ENCODE measurements at places on chromosomes 2 and 18. TPM values are rescaled to one million over a fixed set of nuclear protein-coding genes. Genes with fewer than 3 reads are reported as not detected.

GRCh38 chr2:46601328-46601963, 122.1 kb downstream of the TMEM247 start:
- no peak for DNase-seq
- no peaks in the 10 kb centered on the region for H3K27me3 ChIP-seq
- no peaks in the 10 kb centered on the region for H3K36me3 ChIP-seq
- H3K27ac ChIP-seq: no peak overlapping the region

GRCh38 chr2:45011621-45012602, 2.7 kb upstream of the SIX2 start:
- H3K4me3 ChIP-seq: no peak overlapping the region
- H3K4me1 ChIP-seq: peaks cover 60% of the 10 kb centered on the region
- H3K27ac ChIP-seq: no peak overlapping the region
- H3K36me3 ChIP-seq: no peaks in the 10 kb centered on the region

DNA sequence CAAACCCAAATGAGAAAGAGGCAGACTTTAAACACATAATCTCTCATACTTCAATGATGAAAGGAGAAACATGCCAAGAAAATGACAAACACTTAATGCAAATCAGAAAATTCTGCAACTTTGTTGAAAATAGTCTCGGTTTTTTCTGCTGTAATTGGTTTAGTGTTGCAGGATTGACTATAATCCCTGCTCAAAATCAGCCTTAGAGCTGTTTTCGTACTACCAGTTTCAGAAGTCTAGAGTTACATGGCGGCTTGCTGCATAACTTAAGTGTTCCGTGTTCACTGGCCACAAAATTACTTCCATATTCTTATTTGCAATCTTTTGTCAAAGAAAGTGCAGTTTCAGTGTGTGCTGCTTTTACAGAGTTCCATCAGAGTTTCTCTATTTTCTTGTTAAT, 48.9 kb upstream of the ITGAV start:
- H3K4me3 ChIP-seq: no peak overlapping the region
- no peaks in the 10 kb centered on the region for H3K36me3 ChIP-seq
- H3K27ac ChIP-seq: no peak overlapping the region
- peaks cover 2% of the 10 kb centered on the region for H3K4me1 ChIP-seq
- H3K27me3 ChIP-seq: no peaks in the 10 kb centered on the region

- no peaks in the 10 kb centered on the region for H3K36me3 ChIP-seq
- no peak overlapping the region for H3K27ac ChIP-seq
- H3K4me1 ChIP-seq: no peaks in the 10 kb centered on the region
- H3K4me3 ChIP-seq: no peak overlapping the region
Observed at GRCh38 chr18:57965246-57965645, 78.8 kb upstream of the NEDD4L start.

Gene SH3RF3
- 8.0 TPM for total RNA-seq

DNA sequence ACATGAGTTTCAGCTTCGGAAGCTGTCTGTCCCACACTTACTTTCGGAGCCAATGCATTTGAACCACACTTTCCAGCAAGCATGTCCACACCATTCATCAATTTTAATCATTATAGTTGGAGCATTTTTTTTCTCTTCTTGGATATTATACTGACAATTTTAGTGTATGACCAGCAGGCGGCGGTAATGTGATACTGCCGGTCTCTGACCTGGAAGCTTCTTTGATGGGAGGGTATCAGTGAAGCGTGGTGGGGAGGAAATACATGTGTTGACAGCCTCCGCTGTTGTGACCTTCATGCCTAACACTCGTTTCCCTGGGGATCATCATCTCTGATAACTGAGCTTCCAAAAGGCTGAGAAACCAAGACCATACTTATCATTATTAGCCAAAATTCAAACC, 231.7 kb downstream of the GBX2 start:
- H3K4me3 ChIP-seq: no peak overlapping the region
- H3K4me1 ChIP-seq: no peaks in the 10 kb centered on the region
- no peak for DNase-seq
- H3K36me3 ChIP-seq: peaks cover 5% of the 10 kb centered on the region
- H3K27ac ChIP-seq: no peak overlapping the region

Gene RAB17
- 1.0 TPM for total RNA-seq
